ENCODE measurements at places on chromosomes 13 and 19. TPM values are rescaled to one million over a fixed set of nuclear protein-coding genes. Genes with fewer than 3 reads are reported as not detected.

The LRRC63 gene
- total RNA-seq: not detected

The CEACAM4 gene
- total RNA-seq: not detected

DNA sequence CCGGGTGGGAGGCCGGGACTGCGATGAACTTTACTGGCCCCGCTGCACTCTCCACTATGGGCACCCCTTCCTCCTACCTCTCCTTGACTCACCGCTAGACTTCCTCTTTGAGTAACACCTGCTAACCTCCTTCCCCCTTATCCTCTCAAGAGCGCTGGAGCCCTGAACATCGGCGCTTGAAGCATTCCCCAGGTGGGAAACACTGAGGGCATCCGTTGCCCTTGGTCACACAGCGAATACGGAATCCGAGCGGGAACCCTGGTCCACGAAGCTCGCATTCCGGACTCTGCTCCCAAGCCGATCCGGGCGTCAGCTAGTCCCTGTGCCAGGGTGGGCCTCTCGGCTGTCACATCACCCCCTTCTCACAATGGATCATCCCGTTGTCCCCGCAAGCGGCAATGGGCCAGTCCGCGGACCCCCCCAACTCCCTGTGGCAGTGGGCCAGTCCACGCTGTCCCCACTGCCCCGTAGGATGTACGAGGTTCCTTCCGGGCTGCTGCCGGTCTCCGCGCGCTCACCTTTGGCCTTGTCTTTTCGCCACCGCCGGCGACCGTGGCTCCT, 4.2 kb downstream of the LIPE start:
- no peak for DNase-seq

GRCh38 chr13:73924607-73925006, 209.6 kb downstream of the KLF12 start:
- DNase-seq: no peak

DNA sequence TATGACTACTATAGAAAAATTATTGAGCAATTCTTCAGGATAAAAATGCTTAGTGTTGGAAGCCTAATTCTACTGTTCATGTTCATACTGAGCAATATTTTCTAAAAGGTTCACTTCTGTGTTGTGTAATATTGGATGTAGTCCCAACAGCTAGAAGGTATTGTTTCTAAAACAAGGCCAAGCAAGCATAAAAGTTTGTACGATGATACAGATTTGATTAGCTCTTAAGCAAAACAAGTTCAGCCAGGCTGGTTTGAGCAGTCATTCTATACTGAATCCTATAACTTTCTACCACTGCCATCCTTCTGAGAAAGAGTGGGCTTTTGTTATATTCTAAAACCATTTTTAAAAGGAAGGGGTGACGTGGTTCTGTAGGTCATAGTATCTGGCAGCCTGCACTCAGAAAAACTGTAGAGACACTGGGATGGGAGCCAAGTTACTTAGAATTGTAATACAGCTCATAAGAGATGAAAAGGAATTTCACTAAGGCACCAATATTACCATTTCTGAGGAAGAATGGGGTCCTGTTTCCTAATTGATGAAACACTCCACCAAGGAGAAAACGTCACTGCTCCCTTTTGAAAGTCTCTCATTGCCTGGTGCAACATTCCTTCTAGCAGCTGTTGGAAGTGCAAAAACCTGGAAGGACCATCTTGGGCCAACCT, 275.0 kb upstream of the DACH1 start:
- no peak for DNase-seq

GRCh38 chr13:109163037-109163379, 533.6 kb downstream of the MYO16 start:
- no peak for DNase-seq

DNA sequence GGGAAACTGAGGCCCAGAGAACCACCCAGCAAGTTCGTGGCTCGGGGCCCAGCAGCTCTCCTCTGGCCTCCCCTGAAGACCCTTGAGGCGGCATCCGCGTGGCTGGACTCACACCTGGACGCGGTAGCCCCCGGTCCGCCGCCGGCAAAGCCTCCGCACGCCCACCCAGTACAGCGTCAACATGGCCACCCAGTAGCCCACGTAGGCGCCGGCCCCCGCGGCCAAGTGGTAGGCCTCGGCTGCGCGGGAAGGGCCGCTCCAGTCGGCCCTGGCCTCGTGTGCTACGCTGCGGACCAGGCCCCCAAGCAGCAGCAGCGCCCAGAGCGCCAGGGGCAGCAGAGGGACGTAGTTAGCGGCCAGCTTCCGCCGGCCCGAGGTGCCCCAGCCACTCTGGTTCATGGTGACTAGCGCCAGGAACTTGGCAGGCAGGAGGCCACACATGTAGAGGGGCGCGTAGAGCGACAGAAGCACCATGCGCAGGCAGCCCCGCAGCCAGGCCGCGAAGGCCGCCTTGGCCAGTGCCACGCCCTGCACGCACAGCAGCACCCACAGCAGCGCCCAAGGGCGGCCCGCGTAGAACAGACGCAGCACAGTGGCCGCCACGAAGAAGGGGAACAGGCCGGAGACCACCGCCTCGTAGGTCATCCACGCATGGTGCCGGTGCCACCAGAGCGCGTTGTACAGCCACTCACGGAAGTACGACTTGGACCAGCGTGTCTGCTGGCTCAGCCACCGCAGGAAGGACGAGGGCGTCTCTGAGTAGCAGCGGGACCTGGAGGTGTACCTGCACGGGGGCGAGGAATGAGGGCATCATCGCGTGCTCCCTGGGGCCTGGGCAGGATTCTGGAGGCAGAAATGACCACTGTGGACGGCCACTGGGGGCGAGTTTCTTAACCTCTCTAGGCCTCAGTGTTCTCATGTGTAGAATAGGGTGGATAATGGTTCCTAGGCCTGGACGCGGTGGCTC, 10.2 kb downstream of the HAS1 start:
- no peak for DNase-seq

The FNDC3A gene
- 69.3 TPM for total RNA-seq

DNA sequence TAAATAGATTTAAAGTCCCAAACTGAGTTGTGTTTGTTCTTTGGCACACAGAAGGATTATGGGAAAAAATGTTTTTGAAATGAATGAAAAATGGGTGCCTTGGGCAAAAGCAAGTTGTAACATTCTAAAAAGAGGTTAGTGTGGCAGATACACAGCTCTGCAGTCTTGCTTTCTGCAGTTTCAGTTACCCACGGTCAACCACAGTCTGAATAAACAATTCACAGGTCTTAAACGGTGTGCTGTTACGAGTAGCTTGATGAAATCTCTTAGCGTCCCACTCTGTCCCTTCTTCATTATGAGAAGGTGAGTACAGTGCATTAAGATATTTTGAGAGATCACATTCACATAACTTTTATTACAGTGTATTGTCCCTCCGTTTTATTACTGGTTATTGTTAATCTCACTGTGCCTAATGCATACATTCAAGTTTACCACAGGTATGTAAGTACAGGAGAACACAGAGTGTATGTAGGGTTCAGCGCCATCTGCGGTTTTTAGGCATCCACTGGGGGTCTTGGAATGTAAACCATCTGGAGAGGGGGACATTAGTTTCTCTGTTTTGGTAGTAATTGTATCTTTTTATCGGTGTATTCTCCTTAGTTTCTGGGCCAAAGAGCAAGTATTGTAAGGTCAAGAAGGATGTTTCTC, 8.1 kb downstream of the FARP1 start:
- DNase-seq: no peak

DNA sequence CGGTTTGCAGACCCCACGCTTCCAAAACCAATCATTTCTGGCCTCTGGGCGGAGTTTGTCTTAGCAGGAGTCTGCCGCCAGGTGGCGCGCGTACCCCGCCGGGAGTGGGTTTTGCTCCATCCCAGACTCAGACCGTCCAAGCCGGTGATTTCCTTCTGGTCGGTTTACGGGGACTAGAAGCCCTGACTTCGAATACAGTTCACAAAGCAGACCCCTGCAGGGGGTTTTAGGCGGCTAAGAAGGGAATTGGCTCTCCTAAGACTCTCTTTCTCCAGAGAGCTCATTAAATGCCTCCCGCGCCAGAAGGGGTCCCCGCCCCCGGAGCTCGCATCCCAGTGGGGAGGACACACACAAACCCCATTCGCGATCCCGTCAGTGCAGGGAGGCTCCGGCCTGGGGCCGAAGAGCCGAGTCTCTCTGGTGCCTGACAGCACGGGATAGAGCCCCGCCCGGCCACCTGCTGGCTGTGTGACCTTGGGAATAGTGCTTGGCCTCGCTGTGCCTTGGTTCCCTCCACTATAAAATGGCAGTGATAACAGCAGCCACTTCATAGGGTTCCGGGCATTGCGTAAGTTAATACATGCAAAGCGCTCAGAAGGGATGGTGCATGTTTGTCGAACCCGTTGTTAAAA, 8.6 kb upstream of the NUP62 start:
- peak; percentile 93 for DNase-seq

DNA sequence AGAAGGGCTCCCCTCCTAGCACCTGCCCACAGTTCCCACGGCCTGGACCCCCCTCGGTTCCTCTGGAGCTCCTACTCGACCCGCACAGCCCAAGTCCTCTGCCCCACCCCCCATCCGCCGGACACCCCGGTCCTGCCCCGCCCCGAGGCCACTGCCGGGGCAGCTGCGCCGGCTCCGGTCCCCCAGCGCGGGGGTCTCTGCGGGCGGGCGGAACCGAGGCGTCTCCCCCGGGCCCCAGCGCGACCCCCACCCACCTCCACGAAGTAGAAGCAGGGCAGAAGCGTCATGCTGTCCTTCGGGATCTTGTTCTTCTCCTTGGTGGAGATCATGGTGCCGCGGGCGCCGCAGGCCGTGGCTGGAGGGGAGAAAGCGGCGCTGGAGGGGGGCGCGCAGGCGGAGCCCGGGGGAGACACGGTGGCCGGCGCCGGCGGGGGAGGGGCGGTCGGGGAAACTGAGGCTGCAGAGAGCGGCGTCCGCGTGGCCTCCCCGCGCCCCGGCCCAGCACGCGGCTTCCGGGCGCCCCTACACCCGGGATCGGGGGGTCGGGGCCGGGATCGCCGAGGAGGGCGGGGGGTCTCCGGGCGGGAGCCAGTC, 427 bp downstream of the PLPPR3 start:
- DNase-seq: peak; percentile 63

- DNase-seq: no peak
Observed at GRCh38 chr13:21796775-21797514, 126.1 kb downstream of the FGF9 start.

- no peak for DNase-seq
Observed at GRCh38 chr19:8361921-8362793, 1.8 kb upstream of the ANGPTL4 start.

DNA sequence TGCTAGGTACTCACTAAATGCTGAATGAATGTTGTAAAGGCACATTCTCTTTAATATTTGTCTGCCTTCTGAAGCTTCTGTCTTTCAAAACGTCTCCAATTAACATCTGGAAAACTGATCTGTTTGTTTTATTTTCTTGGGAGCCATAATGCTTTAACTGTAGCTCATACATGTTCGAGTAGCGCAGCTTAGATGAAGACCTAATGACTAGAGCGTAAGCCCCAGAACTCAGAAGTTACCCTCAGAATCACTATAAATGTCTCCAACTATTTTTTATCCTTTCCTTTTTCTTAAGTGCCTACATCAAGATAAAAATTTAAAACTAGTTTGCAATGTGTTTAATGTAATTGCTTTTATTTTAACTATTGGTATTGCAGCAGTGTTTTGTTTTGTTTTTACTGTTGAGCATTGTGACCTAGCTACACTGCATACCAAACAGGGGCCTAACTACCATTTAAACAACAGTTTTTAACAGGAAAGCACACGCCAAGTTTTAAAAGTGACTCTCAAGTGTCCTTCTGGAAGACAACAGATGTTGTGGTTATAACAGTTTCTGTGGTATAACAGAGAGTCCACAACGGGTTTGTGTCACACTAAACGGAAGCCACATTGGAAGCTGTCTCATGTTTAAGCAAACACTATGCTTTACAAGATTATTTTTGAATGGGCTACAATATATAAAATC, 42.0 kb downstream of the MRPL57 start:
- no peak for DNase-seq

- DNase-seq: no peak
Observed at GRCh38 chr13:43573802-43574514, 212.8 kb downstream of the ENOX1 start.

All from neural progenitor cell (in vitro differentiated cells).